Anterior cingulate cortex (tissue), 58 donors: ENCODE measurements at places on chromosomes 16 and 17.

GRCh38 chr17:77375108-77375916 is 234.5 kb downstream of the SEC14L1 start:
- no peak for DNase-seq

DNA sequence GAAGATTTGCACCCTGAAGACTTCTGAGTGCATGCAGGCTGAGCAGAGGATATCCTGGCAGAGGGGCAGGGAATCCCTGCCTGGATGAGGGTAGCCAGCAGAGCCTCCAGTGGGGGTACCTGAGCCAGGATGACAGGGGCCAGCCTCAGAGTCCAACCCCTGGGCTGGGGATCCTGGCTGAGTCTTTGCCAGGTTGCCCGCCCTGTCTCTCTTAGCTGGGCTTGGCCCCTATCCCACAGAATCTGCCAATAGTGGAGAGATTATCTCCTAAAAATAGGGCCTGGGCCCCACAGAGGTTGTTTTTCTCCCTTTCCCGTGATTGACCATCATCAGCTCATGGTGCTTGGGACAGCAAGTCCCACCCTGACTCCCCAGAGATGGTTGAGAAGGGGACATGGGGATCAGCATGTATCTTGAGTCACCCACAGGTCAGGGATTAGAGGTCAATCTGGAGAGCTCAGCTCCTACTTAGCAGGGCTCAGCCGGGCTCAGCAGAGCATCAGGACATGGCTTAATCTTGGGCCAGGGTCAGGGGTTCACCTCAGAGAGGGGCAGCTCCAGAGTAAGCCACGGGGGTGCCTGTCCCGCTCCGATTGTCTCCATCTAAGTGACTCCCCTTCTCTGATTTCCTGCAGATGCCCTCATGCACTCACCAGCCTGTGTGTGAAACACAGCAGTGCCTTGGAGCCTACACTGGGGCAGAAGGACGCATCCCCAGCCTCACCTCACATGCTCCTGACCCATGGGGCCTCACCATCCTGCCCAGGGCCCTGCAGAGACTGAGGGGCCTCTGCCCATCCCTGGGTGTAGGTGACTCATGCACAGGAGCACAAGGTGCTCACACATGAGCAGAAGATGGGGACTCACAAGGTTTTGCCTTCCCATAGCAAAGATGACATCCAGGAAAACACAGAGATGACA is 11.5 kb downstream of the CDH16 start:
- no peak for DNase-seq

- DNase-seq, result no peak
These were observed 174.2 kb downstream of the TANC2 start for GRCh38 chr17:63140255-63140654.

- no peak for DNase-seq
These were observed 22.4 kb upstream of the SMIM36 start for GRCh38 chr17:55533608-55534007.

GRCh38 chr16:370443-370842 is at the start of gene MRPL28:
Gene MRPL28, minus strand, starts transcription at chr16:370538. Its CDS starts 320 bp downstream, at chr16:370218.
- DNase-seq, result peak; percentile 59

DNA sequence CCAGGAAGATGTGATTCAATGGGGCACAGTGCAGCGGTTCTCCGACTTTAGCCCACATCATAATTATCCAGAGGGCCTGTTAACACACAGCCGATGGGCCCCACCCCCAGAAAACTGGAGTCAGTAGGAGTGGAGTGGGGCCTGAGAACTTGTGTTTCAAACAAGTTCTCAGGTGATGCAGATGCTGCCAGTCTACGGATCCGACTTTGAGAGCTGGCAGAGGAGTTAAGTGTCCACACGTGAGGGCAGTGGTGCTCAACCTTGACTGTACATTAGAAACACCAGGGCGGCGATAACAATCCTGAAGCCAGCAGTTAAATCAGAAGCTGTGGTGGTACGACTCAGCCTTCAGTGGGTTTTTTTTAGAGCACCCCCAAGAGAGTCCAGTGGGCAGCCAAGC is 75.0 kb downstream of the GPRC5B start:
- no peak for DNase-seq

GRCh38 chr17:17434477-17434876 is 42.3 kb upstream of the MED9 start:
- DNase-seq, result no peak

- no peak for DNase-seq
These were observed 19.7 kb downstream of the MAP2K6 start for GRCh38 chr17:69434164-69434579.
